CD4-positive, alpha-beta T cell treated with Interleukin-6 for 4 hours (primary cell): ENCODE measurements at places on chromosomes 6 and 20.

- DNase-seq = no peak
These were observed 92.1 kb downstream of the RIN2 start for GRCh38 chr20:19850198-19850533.

DNA sequence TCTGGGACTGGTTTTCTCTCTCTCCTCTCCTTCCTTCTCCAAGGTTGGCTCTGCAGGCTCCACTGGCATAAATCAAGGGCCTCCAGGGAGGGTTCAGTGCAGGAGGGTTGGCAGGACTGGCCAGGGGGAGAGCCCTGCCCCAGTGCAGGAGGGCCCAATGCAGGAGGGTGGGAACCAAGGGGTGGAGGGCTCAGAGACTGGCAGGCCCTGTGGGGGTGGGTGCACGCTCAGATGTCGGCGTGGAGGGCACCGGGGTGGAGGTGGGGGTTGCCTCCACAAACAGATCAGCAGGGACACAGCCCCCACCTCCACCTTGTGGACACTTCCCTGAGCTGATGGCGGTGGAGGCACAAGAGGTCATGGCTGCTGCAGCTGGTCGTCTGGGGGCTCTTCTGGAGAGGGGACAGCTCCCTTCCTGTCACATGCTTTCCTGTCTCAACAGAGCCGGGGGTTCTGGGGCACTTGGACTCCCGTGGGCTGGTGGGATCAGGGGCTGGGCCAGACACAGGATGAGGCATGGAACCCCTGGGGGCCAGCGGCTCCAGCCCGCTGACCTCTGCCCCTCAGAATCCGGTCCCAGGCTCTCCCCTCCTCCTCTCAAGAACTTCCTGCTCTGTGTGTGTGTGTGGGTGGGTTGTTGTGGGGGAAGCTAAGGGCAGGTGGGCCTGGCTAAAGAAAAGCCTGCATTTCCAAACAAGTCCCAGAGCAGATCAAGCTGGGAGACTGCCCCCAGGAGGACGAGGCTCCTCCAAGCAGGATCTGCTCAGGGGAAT lies 2.7 kb upstream of the ABHD16B start:
- DNase-seq = no peak

- peak; percentile 47 for DNase-seq
These were observed 1.4 kb downstream of the GFOD1 start for GRCh38 chr6:13485923-13486562.

- no peak for DNase-seq
These were observed 14.5 kb upstream of the FBXO30 start for GRCh38 chr6:145829102-145829501.

DNA sequence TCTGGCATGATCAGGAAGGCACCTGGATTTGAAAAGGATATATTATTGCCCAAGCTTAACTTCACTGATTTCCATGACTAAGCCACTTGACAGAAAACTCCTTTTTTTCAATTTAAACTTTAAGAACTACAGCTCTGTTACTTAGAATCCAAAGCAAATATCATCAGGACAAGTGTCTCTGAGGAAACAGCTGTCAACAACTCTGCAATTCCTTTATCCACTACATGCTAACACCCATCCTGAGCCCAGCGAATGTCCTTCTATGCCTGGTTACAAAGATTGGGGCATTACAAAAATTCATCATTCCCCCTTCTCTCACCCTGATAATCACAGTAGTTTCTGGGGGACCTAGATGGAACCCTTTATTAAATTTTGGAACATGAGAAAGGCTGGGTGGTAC lies 136.8 kb downstream of the GMPR start:
- no peak for DNase-seq
